SK-N-SH (cell line): ENCODE measurements at places on chromosomes 1 and 21. TPM values are rescaled to one million over a fixed set of nuclear protein-coding genes. Genes with fewer than 3 reads are reported as not detected.

The NBPF15 gene
- 47.5 and 63.9 TPM in 2 replicates for polyA plus RNA-seq

The PRAMEF11 gene
- polyA plus RNA-seq: not detected in 2 replicates

The PEF1 gene
- 51.9 and 63.4 TPM in 2 replicates for polyA plus RNA-seq

The IGSF5 gene
- polyA plus RNA-seq: 0.08 TPM in 1 of 2 replicates, not detected in the other
